ENCODE measurements at places on chromosomes 2 and 18.
A peak's percentile ranks its signal among the peaks of the same experiment; 100 is the strongest.

- DNase-seq, result no peak
Observed at GRCh38 chr2:206858687-206859329, 80.5 kb upstream of the CPO start.

- DNase-seq, result peak; percentile 48
Observed at GRCh38 chr2:1886405-1886992, 142.2 kb upstream of the PXDN start.

- DNase-seq, result no peak
Observed at GRCh38 chr18:23231340-23232021, 96.2 kb downstream of the CABLES1 start.

DNA sequence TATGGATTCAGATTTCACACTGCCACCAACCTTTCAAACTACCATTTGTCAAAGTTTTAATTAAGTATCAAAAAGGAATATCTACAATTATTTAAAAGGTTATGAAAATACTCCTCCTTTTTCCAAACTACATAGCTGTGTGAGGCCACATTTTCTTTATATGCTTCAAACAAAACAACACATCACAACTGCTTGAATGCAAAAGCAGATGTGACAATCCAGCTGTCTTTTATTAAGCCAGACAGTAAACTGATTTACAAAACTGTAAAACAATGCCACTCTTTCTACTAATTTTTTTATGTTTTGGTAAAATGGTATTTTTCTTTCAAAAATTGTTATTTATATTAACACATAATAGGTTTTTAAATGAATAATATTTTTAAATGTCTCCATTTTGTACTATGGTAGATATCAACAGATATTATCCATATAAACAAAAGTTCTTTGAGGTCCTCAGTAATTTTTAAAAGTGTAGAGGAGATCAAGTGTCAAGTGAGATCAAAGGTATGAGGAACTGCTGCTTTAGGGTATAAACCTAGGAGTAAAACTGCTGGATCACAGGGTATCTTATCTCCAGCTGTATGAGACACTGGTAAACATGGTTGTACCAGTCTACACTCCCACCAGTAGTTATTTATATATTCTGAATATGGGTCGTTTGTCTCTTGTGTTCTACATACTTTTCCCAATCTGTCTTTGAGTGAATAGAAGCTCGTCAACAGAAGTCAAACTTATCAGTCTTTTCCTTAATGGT lies 68.8 kb upstream of the SERTAD2 start:
- DNase-seq, result no peak

- no peak for DNase-seq
Observed at GRCh38 chr18:55243255-55243654, 284.0 kb upstream of the CCDC68 start.

DNA sequence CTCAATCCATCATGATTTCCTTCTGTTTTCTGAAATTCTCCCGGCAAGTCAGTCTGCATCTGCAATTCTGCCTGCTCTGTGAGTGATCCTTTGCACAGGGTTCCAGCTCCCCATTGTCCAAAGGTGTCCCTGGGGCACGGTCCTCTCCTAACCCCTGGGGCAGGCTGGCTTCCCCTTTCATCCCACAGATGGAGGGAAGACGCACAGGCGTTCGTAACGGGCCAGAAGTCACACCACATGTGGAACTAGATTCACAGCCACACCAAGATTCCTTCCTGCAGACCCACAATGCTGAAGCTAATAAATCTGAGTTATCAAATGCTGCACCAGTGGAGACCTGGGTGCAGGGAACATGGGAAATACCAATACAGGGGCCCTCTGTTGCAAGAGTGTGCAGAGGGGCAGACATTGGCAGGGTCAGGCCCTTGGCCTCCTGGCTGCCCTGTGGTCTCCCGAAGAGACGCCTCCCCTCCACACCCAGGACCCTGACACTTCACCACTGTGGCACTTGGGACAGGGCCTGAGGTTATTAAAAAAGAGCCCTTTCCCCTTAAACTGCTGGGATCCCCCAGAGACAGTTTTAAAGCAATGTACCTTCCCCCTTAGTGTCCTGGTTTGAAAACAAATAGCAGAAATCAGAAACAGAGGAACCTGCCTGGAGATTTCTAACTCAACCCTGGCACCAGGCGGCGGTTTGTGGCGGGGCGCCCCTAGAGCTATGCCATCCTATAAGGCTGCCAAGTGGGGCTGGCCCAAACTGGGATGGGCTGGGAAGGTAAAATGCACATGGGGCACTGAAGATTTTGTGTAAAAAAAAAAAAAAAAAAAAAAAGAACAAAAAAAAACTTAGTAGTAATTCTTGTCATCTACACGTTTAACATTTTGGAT lies 15.4 kb downstream of the ZNF516 start:
- no peak for DNase-seq

- peak; percentile 81 for DNase-seq
Observed at GRCh38 chr2:201116959-201117734, 1.2 kb downstream of the CFLAR start.

DNA sequence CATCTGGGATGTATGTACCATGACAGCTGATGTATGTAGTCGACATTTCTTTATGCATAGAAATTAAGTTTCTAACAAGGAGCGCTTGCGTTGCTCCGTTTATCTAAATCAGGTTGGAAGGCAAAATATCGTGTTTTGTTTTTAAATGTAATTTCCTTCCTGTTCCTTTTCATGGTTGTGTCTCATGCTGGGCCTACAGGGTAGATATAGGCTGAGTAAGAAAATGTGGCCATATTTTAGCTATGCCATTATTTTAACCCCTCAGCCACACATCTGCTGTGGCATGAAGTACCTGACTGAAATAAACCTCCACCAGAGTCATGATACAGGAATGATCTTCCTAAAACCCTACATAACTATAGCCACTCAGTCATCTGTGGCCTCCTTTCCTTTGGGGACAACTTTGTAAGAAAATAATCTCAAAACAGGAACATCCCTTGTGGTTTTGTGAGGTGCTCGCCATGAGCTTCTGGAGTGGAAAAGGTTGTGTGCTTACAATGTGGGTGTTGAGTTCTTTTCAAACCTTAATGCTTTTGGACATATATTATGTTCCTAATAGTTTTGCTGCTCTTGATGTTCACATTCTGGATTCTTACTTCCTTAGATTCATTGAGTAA lies 214.3 kb downstream of the FAM210A start:
- no peak for DNase-seq

GRCh38 chr2:46293466-46293865 lies 3.7 kb upstream of the EPAS1 start:
- no peak for DNase-seq

DNA sequence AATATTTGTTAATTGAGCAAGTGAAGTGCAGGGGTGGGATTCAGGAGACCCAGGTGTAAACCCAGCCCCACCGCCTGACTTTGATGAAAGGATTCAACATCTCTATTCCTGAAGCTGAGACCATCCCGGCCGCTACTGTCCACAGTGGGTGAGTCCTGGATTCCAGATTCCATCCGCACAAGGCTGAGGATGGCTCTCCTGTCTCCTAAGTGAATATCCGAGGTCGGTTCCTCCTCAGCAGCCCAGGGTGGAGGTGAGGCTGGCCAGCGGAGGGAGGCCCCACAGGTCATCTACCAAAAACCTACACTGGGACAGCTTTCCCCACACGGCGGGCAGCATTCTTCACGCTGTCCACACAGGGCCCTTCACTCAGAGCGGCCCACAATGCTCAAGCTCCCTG lies 57.6 kb downstream of the ACKR3 start:
- DNase-seq, result no peak

- DNase-seq, result no peak
Observed at GRCh38 chr2:52429740-52430139, 1337.9 kb upstream of the CHAC2 start.

- DNase-seq, result no peak
Observed at GRCh38 chr18:62347089-62347506, 22.0 kb downstream of the TNFRSF11A start.

DNA sequence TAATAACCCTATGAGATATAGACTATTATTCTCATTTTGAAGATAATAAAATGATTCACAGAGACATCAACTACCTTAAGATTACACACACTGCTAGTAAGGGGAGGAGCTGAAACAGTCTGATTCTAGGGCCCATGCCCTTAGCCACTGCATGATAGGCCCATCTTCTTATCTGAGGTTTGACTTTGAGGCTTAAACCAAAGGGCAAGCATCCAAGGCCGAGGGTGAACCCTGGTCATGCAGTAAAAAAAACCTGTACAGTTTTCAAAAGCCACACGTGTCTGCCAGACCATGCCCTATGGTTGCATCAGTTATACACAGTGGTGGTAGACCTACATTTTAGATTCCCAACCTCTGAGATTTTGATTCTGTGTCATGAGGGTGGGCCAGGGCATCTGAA lies 44.8 kb downstream of the POLE4 start:
- no peak for DNase-seq

GRCh38 chr2:2560374-2561015 lies 229.4 kb upstream of the MYT1L start:
- no peak for DNase-seq

GRCh38 chr2:171652416-171652785 lies 34.9 kb upstream of the DYNC1I2 start:
- no peak for DNase-seq

GRCh38 chr2:218273908-218274249 lies 3.6 kb downstream of the PNKD start:
- DNase-seq, result no peak

DNA sequence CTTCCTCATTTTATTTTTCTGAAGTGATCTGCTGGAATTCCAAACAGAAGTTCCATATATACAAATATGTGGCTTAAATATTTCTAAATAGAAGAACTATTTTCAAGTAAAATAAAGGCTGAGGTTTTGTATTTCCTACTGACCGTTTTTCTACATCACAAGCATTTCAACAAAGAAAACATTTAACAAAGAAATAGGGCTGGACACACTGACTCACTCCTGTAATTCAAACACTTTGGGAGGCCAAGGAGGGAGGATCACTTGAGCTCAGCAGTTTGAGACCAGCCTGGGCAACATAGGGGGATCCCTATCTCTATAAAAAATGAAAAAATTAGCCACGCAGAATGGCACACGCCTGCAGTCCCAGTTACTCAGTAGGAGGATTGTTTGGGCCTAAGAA lies 44.6 kb downstream of the TANK start:
- no peak for DNase-seq

GRCh38 chr18:3151399-3152264 lies 68.1 kb downstream of the MYOM1 start:
- DNase-seq, result peak; percentile 24

- DNase-seq, result no peak
Observed at GRCh38 chr2:178219247-178219646, 24.9 kb downstream of the OSBPL6 start.

- DNase-seq, result peak; percentile 64
Observed at GRCh38 chr18:55322178-55322735, 265.7 kb downstream of the TCF4 start.

DNA sequence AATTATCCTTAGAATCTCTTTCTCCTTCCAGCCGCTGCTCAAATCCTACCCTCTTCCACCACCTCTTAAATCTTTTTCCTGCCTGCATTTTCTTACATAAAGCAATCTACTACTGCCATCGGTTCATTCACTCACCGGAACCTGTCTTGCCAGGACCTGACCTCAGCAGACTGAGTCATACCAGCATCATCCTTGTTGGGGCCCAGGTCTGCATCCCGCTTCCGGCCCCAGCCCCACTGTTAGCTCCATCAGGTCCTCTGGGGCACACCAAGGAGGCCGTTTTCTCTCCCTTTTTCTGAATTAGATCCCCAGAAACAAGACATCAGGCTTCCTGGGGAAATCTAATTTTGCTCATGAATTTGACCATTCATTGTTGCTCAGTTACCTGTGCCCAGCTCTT lies 42.7 kb upstream of the TGFA start:
- no peak for DNase-seq

DNA sequence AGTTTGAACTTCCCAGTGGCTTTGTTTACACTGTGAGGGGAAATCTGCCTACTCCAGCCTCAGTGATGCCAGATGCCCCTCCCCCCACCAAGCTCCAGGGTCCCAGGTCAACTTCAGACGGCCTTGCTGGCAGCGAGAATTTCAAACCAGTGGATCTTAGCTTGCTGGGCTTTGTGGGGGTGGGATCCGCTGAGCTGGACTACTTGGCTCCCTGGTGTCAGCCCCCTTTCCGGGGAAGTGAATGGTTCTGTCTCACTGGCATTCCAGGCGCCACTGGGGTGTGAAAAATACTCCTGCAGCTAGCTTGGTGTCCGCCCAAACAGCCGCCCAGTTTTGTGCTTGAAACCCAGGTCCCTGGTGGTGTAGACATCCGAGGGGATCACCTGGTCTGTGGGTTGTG lies 70.0 kb upstream of the NEUROD1 start:
- DNase-seq, result no peak

DNA sequence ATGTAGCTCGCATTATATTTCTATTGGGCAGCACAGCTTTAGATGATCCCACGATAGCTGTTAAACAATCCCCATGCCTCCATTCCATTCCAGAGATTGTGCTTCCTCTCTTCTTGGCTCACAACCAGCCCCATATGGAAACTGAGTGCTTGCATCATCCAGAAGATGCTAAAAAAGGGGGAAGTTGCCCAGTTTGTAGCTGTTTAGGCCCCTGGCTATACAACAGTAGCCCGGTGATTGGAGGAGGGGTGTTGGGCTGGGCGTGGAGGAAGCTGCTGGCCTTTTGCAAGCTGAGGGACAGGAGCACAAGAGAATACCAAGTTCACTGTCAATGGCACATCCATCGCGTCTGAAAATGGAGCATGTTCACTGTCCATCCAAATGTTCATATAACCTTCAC lies 360.2 kb downstream of the ALK start:
- DNase-seq, result no peak

GRCh38 chr2:120887741-120888231 lies 152.1 kb downstream of the GLI2 start:
- DNase-seq, result no peak

DNA sequence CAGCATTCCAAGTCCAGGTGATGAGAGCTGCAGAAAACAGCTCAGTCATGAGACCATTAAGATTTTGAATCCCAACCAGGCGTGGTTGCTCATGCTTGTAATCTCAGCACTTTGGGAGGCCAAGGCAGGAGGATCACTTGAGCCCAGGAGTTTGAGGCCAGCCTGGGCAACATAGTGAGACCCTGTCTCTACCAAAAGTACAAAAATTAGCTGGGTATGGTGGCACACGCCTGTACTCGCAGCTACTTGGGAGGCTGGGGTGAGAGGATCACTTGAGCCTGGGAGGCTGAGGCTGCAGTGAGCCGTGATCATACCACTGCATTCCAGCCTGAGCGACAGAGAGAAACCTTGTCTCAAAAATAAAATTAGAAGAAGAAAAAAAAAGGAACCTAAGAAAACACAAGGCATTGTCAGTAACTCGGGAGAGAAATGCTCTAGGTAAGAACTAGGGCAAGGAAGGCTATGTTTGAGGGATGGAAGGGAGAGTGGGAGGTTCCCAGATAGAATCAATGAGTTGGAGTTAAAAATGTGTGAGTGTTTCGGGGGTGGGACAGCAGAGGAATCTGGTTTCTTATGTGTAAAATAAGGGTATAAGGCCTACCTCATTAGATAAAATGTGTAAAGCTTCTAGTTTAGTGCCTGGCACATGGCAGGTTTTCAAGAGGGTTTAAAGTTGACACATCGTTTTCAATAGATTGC lies 23.3 kb upstream of the MTA3 start:
- DNase-seq, result no peak

DNA sequence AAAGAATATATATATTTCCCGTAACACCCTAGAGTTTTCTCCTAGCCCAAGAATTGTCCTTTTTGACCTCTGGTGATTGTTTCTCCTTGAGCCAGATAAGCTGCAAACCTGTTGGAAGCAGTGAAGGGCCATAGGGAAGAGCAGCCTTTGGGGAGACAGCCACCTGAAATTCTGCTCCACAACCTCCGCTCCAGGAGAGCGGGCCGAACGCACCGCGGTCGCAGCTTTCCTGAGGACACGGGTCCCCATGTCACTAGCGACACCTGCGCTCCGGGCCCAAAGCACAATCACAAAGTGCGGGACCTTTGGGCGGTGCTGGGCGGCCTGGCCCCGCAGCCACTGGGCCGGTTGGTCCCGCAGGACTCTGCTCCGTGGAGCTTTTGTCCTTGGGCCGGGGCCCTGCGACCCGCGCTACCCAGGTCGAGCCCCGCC lies 557 bp upstream of the DSG2 start:
- no peak for DNase-seq

Data from kidney glomerular epithelial cell (primary cell).